Upper lobe of left lung (tissue), 6 donors: ENCODE measurements at places on chromosomes 7 and 10.
A peak's percentile ranks its signal among the peaks of the same experiment; 100 is the strongest.

DNA sequence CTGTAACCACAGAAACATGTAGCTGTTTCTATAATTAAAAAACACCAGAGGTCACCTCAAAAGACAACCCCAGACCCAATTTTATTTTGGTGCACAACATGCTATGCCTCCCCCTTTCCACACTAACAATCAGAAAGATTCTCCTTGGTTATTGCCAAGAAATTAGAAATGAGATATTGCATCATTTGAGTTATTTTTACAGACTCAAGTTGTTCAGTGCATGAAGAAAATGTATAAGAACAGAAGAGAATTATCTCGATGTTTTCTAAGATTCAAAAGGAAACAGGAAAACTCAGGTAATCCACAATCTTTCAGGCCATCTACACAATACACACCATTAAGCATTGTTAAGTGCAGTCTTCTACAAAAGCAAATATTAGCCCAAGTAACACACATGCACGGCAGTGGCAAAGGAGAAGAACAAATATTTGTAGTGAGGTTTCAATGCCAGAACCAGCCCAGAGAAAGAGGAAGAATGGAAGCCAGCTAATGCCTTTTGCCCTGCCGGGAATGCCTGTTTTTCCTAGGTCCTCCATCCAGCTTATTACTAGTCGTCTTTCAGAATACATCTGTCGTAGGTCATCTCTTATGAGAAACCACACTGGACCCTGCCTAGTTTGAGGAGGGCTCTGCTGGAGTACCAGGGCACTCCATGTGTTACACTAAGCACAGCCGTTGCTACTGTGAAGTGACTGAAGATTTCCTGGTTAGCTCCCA lies 67.6 kb upstream of the C1GALT1 start:
- H3K4me3 ChIP-seq, result no peak overlapping the region
- H3K27ac ChIP-seq, result peak overlapping the region; percentile 39
- H3K27me3 ChIP-seq, result no peaks in the 10 kb centered on the region
- peaks cover 13% of the 10 kb centered on the region for H3K4me1 ChIP-seq
- DNase-seq, result peak; percentile 25

DNA sequence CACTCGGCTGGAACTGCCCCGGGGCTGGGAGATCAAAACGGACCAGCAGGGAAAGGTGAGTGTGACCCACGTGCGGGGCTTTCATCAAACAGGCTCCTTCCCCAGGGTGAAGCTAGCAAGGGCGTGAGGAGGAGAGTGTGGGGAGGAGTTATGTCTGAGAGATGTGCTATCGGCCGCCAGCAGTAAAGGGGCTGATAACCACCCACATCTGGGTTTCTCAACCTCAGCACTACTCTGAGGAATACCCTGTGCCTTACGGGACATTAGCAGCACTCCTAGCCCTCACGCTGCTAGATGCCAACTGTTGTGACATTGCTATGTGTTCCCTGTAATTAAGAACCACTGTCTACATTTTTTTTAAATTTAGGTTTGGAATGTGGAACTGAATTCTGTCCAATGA lies 113.9 kb upstream of the STK17A start:
- no peaks in the 10 kb centered on the region for H3K36me3 ChIP-seq
- DNase-seq, result no peak
- H3K4me3 ChIP-seq, result no peak overlapping the region
- no peak overlapping the region for H3K27ac ChIP-seq

DNA sequence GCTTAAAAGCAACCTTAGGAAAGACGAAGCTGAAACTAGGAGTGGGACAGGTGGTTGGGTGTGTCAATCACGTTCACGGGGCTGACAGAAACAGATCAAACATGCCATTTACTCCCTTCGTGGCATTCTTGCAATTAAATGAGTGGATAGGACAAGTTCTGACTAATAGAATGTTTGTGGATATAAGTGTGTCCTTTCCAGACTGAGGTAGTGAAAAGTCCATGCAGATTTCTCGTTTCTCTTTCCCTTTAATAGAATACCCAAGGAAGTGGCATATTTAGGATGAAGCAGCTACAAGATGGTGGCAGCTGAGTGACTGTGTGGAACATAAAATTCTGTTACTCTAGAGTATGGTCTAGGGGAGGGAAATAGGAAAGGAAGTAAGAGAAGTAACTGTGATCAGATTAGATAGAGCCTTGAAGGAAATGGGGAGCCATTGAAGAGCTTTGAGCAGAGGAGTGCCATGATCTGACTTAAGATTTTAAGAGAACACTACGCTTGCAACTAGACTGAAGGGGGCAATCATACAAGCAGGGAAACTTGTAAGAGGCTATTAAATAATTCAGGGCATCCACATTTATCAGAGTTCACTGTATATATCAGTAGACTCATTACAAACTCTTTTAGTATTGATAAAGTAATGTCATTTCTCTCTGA lies 46.3 kb upstream of the HYAL4 start:
- no peaks in the 10 kb centered on the region for H3K27me3 ChIP-seq
- H3K4me3 ChIP-seq, result no peak overlapping the region
- no peaks in the 10 kb centered on the region for H3K36me3 ChIP-seq
- peak overlapping the region; percentile 54 for H3K27ac ChIP-seq
- H3K4me1 ChIP-seq, result no peaks in the 10 kb centered on the region

DNA sequence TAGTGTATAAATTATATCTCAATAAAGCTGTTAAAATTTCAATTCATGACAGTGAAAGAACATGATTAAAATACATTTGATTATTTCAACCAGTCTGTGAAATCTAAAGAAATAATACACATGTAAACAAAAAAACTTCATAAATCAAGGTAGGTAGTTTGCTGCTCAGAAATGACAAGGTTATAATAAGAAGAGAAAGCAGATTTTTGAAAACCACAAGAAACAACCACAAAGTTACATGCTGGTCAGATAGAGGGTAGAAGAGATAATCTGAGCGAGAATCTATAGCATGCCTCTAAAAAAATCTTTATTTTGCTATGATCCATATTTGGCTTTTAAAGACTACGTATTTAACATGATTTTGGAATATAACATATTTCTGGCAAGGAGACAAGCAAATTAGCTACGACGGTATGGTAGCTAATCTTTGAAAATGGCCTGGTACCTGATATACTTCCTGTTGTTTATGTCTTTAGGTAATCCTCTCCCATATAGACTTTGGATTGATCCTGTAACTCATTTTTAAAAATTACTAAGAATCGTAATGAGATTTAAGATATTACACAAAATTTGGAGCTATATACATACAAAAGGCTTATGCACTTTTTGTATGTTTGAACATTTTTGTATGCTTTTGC lies 23.5 kb upstream of the VCL start:
- no peak overlapping the region for H3K27ac ChIP-seq
- DNase-seq, result no peak
- no peak overlapping the region for H3K4me3 ChIP-seq
- H3K36me3 ChIP-seq, result no peaks in the 10 kb centered on the region
- no peaks in the 10 kb centered on the region for H3K4me1 ChIP-seq
